ENCODE measurements at places on chromosomes 1 and 21.

- no peak for DNase-seq
Observed at GRCh38 chr21:45695086-45695485, 51.6 kb downstream of the PCBP3 start.

DNA sequence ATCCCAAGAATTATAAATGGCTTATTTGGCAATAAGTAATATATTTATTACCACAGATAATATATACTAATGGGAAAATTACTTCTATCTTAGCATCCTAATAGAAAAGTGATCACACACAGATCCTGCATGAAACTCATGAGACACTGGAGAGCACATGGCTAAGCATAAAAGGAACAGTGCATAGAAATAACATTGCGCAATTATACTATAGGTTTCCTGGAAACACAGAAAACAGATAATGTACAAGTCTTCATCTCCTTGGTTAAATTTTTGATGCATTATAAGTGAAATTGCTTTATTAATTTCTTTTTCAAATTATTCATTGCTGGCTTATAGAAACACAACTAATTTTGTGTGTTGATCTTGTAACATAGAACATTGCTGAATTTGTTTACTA lies 210.4 kb downstream of the USH2A start:
- no peak for DNase-seq

GRCh38 chr1:1232208-1232795 lies at the start of gene B3GALT6:
Gene B3GALT6, plus strand, starts transcription at chr1:1232237. Its CDS starts 42 bp downstream, at chr1:1232279.
- no peak for DNase-seq

DNA sequence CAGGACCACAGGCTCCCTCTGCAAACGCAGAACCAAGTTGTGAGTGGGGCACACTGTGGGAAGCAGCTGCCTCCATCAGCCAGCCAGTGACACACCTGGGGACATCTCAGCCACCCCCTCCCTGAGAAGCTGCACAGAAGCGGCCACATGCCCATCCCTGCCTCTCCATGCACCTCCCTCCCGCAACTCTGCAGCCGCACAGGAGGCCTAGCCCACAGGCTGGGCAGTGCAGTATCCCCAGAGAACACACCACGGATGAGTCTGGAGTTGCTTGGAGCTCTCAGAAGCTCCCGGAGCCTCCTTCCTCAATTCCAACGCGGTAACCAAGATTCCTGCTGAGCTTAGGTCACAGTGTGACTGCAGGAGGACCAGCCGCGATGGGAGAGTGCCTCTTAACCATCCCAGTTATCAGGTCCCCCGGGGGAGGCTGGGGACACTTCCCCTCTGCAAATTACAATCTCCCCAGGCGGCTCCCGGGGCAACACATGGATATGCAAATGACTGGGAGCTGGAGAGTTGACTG lies 1.2 kb upstream of the WNT3A start:
- no peak for DNase-seq

DNA sequence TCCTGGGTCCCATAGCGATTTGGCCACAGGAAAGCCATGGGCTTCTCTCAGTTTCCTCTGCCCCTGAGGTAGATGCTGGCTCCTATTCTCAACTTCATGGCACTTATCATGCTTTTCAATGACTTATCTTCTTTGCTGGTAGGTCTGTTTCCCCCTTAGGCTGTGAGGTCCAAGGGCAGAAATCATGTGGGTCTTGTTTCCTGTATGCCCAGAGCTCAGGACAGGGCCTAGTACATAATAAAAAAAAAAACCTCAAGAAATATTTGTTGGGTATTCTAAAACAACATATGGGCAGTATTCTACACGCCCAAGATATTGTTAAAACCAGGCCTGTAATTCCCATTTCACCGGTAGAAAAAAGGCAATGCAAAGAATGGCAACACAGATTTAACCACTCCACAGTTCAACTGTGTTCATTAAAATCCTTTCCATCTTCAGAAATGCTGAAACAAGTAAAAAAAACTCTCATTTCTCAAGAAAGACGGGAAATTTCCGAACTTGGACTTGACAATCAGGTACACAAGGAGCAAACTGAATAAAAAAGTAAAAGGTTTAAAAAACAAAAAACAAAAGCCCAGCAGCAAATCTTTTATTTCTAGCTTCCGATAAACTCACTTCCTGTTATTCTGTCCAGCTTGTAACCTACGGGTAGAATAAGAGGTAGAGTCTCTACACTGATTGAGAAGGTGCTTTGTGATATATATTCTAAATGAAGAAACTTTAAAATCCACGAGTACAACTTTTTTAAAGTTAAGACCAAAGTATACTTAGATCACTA lies 6.3 kb upstream of the TDRD10 start:
- no peak for DNase-seq

GRCh38 chr1:1778663-1779319 lies 521 bp upstream of the NADK start:
- DNase-seq: peak; percentile 70

DNA sequence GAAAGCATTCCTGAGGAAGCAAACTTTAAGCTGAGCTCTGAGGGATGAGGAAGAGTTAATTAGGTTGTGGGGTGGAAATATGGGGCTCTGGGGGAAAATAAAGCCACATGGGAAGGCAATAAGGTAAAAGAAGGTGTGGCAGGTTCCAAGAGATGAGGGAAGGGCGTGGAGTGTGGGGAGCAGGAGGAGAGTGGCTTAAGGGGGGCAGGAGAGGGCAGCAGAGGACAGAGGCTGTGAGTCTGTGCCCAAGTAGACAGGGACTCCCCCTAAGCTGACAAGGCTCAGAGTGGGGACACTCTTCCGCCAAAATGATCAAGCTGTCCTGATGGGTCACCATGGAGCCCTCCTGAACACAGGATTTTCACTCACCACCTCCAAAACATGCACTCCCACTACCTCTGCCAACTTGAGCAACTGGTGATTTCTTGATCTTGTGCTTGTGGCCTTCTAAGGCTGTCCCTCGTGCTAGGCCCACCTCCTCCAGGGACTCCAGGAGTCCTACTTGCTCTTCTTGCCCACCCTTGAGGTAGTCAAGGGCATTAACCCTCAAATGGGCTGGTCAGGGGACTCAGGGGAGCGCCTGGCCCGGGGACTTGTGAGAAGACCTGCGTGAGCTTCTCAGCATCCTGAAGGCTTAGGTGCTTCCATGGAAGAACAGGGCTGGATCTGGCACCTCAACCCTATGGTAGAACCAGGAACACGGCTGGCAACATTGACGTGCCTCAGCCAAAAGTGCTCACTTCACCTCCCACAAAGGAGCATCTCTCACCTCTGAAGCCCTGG lies 23.4 kb downstream of the DMAP1 start:
- DNase-seq: no peak
